T-cell (primary cell): ENCODE measurements at places on chromosomes 12 and 14.

- DNase-seq = no peak
Observed at GRCh38 chr12:52942901-52943181, 6.1 kb upstream of the KRT18 start.

DNA sequence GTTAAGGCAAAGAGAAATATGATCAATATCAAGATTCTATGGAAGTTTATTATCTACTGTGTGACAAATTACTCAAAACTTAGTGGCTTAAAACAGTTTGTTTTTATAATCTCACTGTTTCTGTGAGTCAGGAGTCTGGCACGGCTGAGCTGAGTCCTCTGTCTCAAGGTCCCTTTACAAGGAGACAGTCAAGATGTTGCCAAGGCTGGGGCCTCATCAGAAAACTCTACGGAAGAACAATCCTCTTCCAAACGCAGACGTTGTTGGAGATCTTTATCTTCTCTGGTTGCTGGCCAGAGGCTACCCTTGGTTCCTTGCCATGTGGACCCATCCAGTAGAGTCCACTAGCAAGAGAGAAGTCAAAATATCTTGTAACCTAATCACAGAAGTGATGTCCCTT lies 100.6 kb upstream of the CCND2 start:
- DNase-seq = no peak

DNA sequence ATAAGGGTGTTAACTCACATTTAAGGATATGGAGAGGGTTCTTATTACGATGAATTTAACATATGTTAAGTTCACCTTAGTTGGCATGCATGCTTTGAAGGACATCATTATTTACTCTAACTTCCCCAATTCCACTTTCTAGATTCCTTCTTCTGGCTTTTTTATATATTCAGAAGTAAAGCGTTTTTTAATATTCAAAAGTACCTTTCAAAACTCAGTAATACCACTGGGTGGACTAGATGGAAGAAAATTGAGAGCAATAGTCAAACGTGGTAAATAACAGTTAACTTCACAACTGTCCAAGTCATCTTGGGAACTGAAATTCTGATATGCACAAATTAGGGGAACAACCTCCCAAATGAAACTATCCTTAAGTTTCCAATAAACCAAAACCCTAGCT lies 9.1 kb downstream of the SINHCAF start:
- no peak for DNase-seq

DNA sequence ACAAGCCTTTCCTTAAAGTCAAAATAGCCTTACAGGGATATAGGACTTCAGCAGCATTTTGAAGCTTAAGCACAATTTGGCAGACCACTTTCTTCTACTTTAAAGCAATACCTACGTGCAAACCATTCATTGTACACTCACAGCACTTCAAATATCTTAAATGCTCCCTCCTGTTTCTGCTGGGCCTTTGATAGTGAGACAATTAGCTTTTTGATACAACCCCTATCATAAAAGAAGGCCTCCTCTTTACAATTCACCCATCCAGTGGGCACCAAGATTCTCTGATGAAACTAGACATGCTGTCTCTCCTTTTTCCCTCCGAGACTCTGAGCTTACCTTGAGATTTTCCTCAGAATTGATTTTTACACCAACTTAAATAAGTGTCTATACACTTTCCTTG lies 157.5 kb upstream of the FAR2 start:
- DNase-seq = no peak

GRCh38 chr12:69553628-69554248 lies 31.5 kb upstream of the CCT2 start:
- no peak for DNase-seq
